Tibial artery (tissue), 4 donors: ENCODE measurements at places on chromosomes 7 and 10.

GRCh38 chr10:114486938-114487814 is 82.9 kb upstream of the AFAP1L2 start:
- DNase-seq: no peak

DNA sequence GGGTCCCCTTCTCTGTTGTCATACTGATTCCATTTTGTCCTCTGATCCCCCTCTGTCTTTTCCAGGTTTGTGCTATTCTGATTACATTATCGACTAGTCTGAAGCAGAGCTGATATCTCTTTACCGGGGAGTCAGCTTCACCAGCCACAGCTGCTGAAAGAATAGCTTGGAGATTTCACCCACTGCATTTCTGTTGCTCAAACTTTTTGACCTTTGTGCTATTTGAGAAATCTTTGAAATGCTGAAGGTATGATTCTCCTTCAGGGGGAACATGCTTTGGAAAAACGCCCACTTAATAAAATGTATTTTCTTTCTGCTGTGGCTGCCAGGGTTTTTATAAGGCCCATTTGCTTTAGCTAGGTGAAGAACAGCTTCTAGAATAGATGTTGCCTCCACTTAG is 197.8 kb upstream of the TCF7L2 start:
- DNase-seq: no peak

- DNase-seq: no peak
Observed at GRCh38 chr7:51233374-51233773, 83.2 kb downstream of the COBL start.

GRCh38 chr10:11638055-11638698 is 26.7 kb upstream of the USP6NL start:
- DNase-seq: no peak

DNA sequence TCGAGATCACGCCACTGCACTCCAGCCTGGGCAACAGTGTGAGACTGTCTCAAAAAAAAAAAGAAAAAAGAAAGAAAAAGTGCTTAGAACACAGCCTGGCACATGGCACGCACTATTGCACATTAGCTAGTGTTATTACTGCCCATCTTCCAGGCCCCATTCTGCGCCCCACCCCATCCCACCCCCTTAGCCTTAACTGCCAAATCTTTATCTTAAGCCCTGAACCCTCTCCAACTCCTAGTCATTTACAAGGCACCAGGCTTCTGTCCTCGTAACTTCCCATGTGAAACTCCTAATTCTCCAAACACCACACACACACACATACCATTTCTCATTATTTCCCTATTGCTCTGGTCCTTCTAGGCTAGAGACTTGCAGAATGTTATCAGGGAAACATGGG is 4.8 kb downstream of the FRAT2 start:
- DNase-seq: no peak

DNA sequence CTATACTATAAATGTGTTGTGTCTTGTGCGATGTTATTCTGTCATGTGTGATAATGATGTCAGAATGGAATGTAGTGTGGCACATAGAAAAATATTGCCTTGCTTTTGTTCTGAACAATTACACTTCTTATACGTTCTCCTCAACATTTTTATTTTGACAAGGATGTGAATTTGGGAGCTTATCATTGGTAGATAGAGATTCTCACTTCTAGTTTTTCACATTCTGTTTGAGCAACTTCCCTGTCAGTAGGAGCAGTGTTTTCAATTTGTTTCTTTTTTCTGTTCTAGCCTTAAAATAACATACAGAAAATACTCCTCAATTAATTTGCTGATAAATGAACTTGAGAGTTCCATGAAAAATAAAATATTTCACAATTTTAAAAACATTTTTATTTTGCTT is 17.6 kb downstream of the SUN3 start:
- DNase-seq: no peak

- no peak for DNase-seq
Observed at GRCh38 chr7:68980011-68980410, 618.3 kb upstream of the AUTS2 start.

GRCh38 chr7:45865594-45866410 is 7.1 kb downstream of the CCDC201 start:
- DNase-seq: no peak

DNA sequence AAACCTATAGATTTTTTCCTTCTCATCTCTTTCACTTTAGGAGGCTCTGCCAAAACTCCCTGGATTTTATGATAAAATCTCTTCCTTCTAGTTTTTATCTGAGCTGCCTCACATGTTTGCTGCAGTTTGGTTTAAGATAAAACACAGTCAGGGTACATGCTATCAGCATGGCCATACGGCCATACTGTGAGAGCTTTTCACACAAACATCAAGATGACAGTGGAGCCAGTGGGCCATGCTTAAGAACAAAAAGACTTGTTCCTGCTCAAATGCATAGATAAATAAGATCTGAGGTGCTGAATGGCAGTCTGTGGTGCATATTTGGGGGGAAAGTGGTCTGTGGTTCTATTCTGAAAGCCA is 91.0 kb downstream of the ELMO1 start:
- DNase-seq: no peak

DNA sequence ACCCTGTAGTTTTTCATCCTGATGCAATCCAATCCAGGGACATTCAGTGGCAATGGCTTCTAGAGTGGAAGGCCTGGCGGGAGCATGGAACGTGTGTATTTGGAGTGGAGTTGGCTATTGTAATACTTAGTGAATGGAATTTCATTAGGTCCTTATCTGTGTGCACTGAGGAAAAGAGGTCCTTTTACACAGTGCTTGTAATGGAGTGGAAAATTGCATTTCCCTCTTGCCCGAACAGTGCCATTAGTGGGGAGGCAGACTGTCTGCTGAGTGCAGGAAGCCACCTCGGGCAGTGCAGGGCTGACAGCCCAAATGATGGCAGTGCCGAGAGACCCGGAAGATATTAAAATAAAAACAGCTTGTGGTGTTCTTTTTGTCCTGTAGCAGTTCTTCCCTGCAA is 786.6 kb downstream of the LRMDA start:
- DNase-seq: no peak

- no peak for DNase-seq
Observed at GRCh38 chr10:133196936-133197758, 32.9 kb upstream of the UTF1 start.

DNA sequence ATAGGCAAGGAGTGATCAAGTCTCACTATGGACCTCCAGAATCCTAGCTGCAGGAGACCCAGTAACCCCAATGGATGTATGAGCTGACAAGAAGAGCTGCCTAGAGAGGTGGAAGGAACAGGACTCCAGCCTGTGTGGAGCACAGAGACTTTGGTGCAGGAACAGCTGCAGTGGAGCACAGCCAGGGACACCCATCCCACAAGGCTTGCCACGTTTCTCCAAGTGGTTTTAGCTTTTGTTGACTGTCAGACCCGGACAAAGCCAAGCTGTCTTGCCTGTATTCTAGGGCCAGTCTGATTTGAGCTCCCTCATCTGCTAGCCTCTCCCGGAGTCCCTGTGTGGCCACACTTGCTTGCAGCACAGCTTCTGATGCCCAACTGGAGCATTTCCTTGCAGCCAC is 224.7 kb downstream of the CHRM2 start:
- DNase-seq: no peak

DNA sequence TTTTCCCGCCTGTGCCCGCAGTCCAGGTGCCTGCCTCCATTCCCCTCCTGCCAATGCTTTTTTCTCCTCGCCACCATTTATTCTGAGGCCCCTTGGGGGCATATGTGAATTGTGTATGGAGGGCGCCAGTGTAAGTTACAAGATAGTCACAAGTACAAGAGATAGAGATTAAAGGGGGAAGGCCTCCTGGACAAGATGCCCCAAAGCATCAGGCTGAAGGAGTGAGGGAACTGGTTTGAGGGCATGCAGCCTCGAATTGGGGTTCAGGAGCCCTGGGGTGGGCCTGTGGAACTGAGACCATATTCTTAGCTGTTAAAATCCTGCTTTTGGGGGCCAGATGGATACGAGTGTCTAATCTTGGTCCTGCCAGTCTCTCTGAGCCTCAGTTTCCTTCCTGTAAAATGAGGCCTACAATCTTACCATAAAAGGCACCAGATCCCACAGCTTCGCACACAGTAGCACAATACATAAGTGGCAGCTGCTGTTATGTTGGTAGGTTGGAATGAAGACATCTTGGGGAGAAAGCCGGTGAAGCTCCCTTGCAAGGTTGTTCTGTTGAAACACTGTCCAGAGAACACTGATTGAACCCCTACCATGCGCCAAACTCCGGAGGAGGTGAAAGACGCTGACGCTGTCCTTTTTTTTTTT is 545 bp upstream of the COMTD1 start:
- no peak for DNase-seq
